Bronchial smooth muscle cell (primary cell): ENCODE measurements at places on chromosomes 5 and 9. TPM values are rescaled to one million over a fixed set of nuclear protein-coding genes. Genes with fewer than 3 reads are reported as not detected.

Gene GRPEL2
- 9.5 and 9.7 TPM in 2 replicates for total RNA-seq

Gene GABRP
- total RNA-seq: not detected in 2 replicates

Gene GDNF
- total RNA-seq: 0.09 and 0.32 TPM in 2 replicates

Gene CSF1R
- total RNA-seq: under 0.01 TPM in 1 of 2 replicates, not detected in the other

Gene FOCAD
- 53.7 and 69.5 TPM in 2 replicates for total RNA-seq

Gene ADCY2
- under 0.01 TPM in 1 of 2 replicates, not detected in the other for total RNA-seq

Gene ZBTB43
- total RNA-seq: 18.3 and 19.9 TPM in 2 replicates

Gene GLRA1
- not detected in 2 replicates for total RNA-seq
